Right cardiac atrium (tissue), 5 donors: ENCODE measurements at places on chromosomes 6 and 20. TPM values are rescaled to one million over a fixed set of nuclear protein-coding genes. Genes with fewer than 3 reads are reported as not detected.

The NOX3 gene
- polyA plus RNA-seq, result not detected

The FRK gene
- 1.00 TPM for polyA plus RNA-seq

The SLC26A8 gene
- not detected for polyA plus RNA-seq

The CLDN20 gene
- not detected for polyA plus RNA-seq

The MTFR2 gene
- polyA plus RNA-seq, result 0.07 TPM

The DAAM2 gene
- 9.9 TPM for polyA plus RNA-seq

The CLIC1 gene
- 116 TPM for polyA plus RNA-seq

The NKAIN2 gene
- 1.5 TPM for polyA plus RNA-seq

The NRSN1 gene
- 0.11 TPM for polyA plus RNA-seq

The RNF114 gene
- polyA plus RNA-seq, result 42.8 TPM

The LRRC73 gene
- 1.1 TPM for polyA plus RNA-seq

The CD83 gene
- polyA plus RNA-seq, result 1.8 TPM

The FGD2 gene
- 5.1 TPM for polyA plus RNA-seq

The C20orf141 gene
- not detected for polyA plus RNA-seq

The NKX2-4 gene
- polyA plus RNA-seq, result not detected

The HS3ST5 gene
- not detected for polyA plus RNA-seq

The ALDH8A1 gene
- polyA plus RNA-seq, result 0.23 TPM

The HCRTR2 gene
- 0.16 TPM for polyA plus RNA-seq

The GCM1 gene
- polyA plus RNA-seq, result not detected

The SLC12A5 gene
- 6.6 TPM for polyA plus RNA-seq

The XKR7 gene
- under 0.01 TPM for polyA plus RNA-seq

The C20orf204 gene
- 0.36 TPM for polyA plus RNA-seq

The PERP gene
- 35.9 TPM for polyA plus RNA-seq

The FOXS1 gene
- 3.0 TPM for polyA plus RNA-seq

The PNPLA1 gene
- not detected for polyA plus RNA-seq

The ABHD16B gene
- 0.54 TPM for polyA plus RNA-seq

The TSPO2 gene
- not detected for polyA plus RNA-seq

The ZSCAN31 gene
- polyA plus RNA-seq, result 3.9 TPM

The TMC2 gene
- not detected for polyA plus RNA-seq

The C20orf144 gene
- 0.05 TPM for polyA plus RNA-seq

The SAMD3 gene
- 0.11 TPM for polyA plus RNA-seq

The OR2B3 gene
- polyA plus RNA-seq, result not detected

The EPPIN gene
- not detected for polyA plus RNA-seq

The NUS1 gene
- 12.5 TPM for polyA plus RNA-seq

The EDN1 gene
- polyA plus RNA-seq, result 4.2 TPM

The HINT3 gene
- polyA plus RNA-seq, result 13.0 TPM

The COMMD7 gene
- polyA plus RNA-seq, result 53.6 TPM

The ENPP1 gene
- polyA plus RNA-seq, result 1.2 TPM

The BTNL2 gene
- not detected for polyA plus RNA-seq

The HDGFL1 gene
- not detected for polyA plus RNA-seq

The ADTRP gene
- 0.05 TPM for polyA plus RNA-seq

The GJA10 gene
- polyA plus RNA-seq, result not detected

The KIF25 gene
- polyA plus RNA-seq, result 0.25 TPM

The SIRPD gene
- polyA plus RNA-seq, result not detected

The FOXP4 gene
- polyA plus RNA-seq, result 15.3 TPM

The OR2B6 gene
- polyA plus RNA-seq, result not detected

The RBPJL gene
- not detected for polyA plus RNA-seq

The KHDC1 gene
- polyA plus RNA-seq, result 5.2 TPM

The PPIL6 gene
- polyA plus RNA-seq, result 2.2 TPM

The MAP3K4 gene
- polyA plus RNA-seq, result 11.8 TPM

The ULBP3 gene
- polyA plus RNA-seq, result 0.43 TPM

The MCHR2 gene
- polyA plus RNA-seq, result not detected

The JAG1 gene
- 12.2 TPM for polyA plus RNA-seq

The BCAS4 gene
- polyA plus RNA-seq, result 2.4 TPM

The HLA-DQA1 gene
- 6.0 TPM for polyA plus RNA-seq

The ZNF311 gene
- polyA plus RNA-seq, result 0.63 TPM

The COL21A1 gene
- polyA plus RNA-seq, result 19.9 TPM

The MUC22 gene
- polyA plus RNA-seq, result 0.14 TPM
